ENCODE measurements at places on chromosomes 5 and 9.

DNA sequence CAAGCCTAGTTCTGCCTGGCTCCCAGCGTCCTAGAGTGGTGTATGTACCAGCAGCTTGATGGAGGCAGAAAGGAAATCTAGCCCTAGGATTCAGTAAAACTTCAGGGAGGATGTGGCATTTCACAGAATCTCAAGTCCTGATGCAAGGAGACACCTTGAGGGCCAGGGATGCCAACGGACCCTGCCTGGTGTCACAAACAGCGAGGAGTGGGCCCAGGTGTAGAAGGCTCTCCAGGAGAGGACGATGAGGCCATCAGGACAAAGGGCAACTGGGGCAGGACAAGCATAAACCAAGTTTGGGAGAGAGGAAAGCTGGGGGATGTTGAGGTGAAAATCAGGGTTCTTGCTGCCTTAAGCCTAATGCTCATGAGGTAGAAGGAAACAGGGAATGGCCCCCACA lies 82.1 kb upstream of the SLC25A51 start:
- DNase-seq, result no peak

DNA sequence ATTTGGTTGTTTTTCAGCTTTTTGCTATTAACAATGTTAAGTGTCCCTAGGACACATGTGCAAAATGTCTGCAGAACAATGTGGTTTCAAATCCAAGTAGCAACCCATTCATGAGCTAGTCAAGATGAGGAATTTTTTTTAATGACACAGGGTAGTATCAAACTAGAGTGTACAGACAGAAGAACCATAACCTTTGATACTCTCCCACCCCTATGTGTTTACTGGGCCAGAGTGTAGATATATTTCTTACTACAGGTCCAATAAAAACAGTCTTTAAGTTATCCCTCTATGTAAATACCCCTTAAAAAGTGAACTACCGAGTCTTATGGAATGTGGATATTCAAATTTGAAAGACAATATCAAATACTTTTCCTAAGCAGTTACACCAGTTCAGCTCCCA lies 45.6 kb downstream of the AUH start:
- no peak for DNase-seq

DNA sequence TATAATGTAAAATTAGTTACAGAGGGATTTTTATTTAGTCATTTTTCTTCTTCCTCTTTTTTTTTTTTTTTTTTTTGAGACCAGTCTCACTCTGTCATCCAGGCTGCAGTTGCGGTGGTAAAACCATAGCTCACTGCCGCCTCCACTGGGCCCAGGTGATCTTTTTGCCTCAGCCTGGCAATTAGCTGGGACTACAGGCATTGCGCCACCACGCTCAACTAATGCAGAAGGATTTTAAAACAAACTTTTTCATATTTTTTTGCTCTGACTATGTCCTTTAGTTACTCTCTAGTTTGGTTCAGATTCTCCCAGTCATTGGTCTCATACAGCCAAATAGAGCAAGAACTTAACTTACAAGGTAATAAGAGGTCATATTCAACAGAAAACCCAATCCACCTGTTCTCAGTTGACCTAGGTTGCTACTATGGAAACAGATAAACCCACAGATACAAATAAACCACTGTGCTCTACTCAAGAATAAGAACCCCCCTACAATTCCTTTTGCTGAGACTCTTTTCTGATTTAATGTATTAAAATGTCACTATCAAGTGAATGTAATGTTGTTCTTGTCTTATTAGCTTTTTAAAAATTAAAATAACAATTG lies 50.1 kb upstream of the TTC39B start:
- DNase-seq, result no peak

DNA sequence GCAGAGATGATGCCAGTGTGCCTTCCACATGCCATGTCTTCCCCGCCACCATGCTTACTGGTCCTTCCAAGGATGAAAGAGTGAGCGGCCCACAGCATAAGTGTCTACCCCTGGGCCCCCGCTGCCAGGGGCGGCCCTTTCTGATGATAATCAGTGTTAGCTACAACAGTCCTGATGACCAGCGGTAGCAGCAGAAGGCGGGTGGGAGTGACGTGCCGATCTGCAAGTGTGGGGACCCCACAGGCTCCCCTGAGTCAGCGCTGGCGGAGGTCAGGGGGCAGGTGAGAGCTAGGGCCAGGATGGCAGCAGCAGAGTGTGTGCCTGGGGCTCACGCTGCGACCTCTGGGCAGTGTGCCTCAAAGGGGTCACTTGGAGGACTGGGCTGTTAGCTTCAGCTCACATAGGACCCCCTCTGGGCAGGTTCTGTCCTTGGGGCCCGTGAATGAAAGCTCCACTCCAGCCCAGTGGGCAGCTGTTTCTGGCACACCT lies 80.4 kb downstream of the HMCN2 start:
- no peak for DNase-seq

- DNase-seq, result no peak
Measured at GRCh38 chr5:168348084-168348414, 56.6 kb downstream of the WWC1 start.

- no peak for DNase-seq
Measured at GRCh38 chr5:180825768-180826525, 23.3 kb upstream of the MGAT1 start.

- DNase-seq, result no peak
Measured at GRCh38 chr9:134429007-134429406, 102.8 kb downstream of the RXRA start.

GRCh38 chr5:110086658-110087388 lies 397.1 kb downstream of the MAN2A1 start:
- DNase-seq, result no peak
